Left renal pelvis (tissue), 4 donors: ENCODE measurements at places on chromosomes 13 and 19.

GRCh38 chr19:33039108-33039599 lies 25.5 kb downstream of the RHPN2 start:
- no peak for DNase-seq

- no peak for DNase-seq
These were observed 57.0 kb downstream of the SLC7A9 start for GRCh38 chr19:32812571-32812970.

DNA sequence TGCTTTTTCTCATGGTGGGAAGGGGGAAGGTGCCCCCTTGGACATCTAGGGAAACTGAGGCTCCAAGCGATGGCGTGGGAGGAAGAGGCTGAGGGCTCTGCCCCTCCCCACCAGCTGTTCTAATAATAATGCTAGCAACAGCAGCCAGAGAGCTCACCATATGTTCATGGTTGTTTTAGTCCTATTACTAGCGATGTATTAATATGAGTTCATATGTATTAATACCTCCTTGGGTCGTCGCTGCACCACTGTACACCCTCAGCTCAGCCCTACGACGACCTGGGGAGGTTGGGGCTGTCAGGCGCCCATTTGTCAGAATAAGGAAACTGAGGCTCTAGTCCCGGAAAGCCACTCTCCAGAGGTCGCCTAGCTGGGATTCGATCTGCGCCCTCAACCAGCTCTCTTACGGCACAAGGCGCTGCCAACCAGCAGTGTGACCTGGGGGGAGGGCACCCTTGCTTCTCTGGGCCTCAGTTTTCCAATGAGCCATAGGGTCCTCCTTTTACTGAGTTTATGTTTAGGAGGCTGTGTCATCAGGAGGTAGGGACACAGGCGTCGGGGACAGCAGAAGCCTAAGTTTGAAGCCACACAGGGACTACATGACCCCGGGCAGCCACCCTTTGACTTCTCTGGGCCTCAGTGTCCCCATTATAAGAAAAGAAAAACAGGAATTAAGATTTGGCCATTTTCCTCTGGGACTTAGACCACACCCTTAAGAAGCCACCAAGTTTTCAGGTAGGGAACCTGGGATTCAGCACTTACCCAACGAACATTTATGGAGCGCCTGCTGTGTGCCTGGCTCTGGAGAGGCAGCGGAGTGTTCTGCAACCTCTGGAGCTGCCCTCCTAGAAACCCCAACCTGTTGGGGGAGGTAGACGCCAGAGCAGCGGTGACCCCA lies 664 bp downstream of the MAST3 start:
- DNase-seq = no peak

DNA sequence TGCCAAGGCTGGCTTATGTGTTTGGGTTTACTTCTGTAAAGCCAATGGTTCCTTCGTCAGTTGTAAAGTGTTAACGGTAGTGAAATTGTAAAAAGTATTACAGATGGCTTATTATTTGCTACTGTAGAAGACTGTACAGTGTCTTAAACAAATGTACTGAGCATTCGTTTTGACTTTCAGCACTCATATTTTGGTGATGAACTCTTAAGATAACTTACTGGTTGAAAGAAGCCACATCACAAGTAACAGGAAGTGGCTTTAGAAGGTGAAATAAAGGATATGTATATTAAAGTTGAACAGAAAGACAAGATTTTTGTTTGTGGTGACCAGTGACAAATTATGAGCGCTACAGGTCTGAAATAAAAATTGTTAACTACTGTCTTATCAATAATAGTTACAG lies 64.2 kb downstream of the URI1 start:
- no peak for DNase-seq

GRCh38 chr19:38401148-38401547 lies 1.7 kb upstream of the FAM98C start:
- DNase-seq = no peak

DNA sequence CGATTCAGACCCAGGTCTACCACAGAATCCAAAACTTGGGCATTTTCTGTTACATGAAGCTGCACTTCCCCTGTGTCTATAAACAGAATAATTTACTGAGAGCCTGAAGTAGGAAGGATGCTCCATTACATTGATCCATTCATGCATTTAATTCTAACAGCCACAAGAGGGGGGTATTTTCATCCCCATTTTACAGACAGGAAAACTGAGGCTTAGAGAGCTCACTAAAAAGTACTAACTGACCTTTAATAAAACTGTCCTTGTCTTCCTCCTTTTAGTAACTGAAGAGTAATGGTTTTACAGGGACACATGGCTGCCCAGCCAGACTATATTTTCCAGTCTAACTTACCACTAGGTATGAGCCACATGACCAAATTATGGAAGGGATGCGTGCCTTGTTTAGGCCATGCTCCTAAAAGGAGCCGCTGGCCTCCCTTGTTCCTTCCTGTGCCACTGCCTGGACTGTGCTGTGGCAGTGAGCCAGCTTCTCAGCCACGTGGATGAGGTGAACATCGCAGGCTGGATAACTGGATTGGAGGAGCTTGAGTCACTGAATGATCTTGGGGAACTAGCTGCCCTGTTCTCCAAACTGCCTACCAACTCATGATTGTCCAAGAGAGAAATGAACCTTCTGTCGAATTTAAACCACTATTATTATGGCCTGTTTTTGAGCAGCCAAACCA lies 108.3 kb downstream of the DOCK9 start:
- DNase-seq = no peak

GRCh38 chr13:112776971-112777370 lies 87.1 kb downstream of the ATP11A start:
- no peak for DNase-seq

GRCh38 chr19:44032001-44032610 lies 6.9 kb downstream of the ZNF222 start:
- no peak for DNase-seq

DNA sequence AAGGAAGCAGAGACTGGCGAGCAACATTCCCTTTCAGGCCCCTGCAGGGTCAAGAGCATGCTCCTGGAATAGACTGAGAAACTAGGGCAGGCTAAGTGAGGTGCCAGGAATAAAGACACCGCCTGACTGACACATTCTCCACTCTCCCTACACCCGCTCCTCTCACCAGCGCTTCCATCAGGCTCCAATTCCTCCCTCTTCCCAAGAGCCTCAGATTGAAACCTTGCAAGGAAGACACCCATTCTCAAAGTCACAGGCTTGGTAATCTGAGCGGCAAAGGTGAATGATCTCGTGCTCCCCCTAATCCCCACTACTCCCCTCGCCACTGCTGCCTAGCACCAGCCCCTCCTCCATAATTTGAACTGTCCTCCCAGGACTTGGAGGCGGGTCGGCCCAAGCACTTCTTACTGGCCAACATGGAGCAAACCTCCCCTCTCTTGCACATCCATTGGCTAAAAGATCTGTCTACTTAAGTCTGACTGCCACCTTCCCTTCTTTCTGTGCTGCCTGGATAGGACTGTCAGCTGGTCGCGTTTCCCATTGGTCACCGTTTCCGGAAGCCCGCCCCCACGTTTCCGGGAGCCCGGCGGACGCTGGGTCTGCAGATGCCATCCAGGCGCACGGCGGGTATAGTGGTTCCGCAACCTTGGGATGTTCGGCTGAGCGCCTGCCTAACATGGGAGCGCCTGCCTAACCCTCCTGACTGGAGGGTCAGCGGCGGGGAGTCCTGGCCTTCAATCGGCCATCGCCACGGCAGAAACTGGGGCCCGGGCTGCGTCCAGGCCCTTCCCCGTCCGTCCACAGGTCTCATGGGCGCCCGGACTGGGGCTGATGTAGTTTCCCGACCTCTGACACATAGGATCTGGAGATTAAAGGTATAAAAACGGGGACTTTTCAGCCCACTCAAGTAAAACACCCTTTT lies 33.6 kb downstream of the ZNF383 start:
- DNase-seq = peak; percentile 96

DNA sequence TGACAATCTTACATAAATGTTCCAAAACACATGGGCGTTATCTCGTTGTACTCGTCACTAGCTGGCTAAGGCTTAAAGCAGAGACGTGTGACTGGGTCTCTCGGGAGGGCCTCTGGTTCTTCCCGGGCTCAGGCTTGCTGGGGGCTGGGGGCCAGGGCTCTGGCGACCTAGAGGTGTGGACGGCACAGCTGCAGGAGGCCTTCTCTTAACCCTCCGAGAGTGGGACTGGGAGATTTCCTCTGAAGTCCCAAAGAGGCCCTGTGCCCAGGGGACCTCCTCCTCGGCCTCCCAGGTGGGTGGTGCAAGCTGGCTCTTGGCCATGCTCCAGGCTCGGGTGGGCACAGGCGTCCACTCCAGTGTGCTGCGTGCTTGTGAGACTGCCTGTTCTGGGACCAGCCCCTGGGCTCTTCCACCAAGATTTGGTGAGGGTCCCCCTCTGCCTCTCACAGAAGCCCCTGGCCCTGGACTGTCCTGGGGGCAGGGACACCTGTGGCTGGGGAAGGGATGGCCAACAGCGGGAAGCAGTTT lies 2.2 kb downstream of the CAPS start:
- DNase-seq = no peak

GRCh38 chr19:55304279-55304978 lies 20.6 kb downstream of the BRSK1 start:
- no peak for DNase-seq

- no peak for DNase-seq
These were observed 2.4 kb downstream of the DKKL1 start for GRCh38 chr19:49366110-49366509.

- DNase-seq = no peak
These were observed 20.6 kb downstream of the PPP1R37 start for GRCh38 chr19:45113628-45114027.

- DNase-seq = no peak
These were observed 81.6 kb upstream of the CSNK1A1L start for GRCh38 chr13:37187105-37187504.

- no peak for DNase-seq
These were observed 37.4 kb downstream of the CCL25 start for GRCh38 chr19:8089664-8090601.

DNA sequence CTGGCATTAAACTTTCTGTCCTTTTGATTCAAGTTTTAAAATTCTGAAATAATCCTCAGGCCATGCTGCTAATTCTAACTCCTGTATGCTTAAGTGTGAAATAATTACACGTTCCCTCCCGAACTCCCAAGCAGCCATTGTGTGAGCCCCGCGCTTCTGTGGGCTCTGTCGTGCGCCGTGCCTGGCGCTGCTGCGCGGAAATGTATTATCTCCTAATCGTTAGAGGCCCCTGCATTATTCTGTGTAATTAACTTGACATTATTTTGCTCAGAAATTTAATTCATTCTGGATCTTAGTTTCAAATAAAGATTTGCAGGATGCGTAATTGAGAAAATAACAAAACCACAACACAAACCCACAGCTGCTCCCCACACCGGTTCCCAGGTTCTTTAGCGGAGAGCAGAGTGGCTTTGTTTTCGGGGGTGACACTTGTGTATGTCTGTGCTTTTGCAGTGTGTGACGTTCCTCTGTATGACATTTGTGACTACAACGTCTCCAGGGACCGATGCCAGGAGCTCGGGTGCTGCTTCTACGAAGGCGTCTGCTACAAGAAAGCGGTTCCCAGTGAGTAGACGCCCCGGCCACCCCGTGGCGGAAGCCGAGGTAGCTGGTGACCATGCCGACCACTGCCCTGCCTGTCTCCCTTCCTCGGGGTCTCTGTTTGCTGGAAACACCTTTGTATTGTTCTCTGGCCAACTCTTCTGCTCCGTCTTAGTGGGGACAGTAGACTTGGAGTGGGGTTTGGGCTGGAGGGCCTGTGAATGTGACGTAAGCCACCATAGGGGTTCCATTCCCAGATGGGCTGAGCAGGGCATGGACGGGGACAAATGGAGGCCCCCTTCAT lies 7.5 kb downstream of the TEX29 start:
- DNase-seq = no peak

DNA sequence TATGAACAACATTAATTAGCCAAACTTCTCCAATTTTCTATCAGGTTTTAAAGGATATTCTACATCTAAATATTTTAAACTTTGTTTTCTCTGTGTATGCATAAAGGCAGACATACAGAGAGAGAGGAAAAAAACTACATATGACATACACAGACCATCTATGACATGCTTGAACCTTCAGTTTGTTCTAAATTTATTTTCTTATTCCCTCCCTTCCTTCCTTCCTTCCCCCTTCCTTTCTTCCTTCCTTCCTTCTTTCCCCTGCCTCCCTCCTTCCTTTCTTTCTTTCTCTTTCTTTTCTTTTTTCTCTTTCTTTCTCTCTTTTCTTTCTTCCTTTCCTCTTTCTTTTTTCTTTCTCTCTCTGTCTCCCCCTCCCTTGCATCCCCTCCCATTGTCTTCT lies 35.8 kb upstream of the CD70 start:
- DNase-seq = no peak

DNA sequence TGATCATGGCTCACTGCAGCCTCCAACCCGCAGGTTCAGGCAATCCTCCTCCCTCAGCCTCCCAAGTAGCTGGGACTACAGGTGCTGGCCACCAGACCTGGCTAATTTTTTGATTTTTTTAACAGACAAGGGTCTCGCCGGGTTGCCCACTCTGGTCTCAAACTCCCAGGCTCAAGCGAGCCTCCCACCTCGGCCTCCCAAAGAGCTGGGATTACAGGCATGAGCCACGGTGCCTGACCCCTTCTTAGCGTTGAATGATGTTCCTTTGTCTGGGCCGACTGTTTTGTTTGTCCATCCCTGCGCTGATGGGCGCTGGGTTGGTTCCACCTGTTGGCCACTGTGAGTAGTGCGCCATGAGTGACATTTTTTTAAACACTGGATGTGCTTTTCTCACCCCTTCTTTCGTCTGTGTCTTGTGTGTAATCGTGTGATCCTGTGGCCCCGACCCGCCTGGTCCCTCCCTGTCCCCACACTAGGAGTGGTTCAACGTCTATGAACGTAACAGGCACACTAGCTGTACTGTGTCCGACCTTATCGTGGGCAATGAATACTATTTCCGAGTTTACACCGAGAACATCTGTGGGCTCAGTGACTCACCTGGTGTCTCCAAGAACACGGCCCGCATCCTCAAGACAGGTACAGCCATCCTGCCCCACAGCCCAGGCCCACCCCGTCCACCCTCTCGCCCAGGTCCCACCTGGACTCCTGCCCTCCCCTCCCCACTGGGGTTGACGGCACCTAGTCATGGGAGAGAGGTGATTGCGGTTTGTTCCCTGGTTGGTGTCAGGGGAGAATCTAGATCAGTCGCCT lies 15.0 kb upstream of the EMC10 start:
- no peak for DNase-seq

GRCh38 chr13:79589603-79590393 lies 108.8 kb downstream of the NDFIP2 start:
- DNase-seq = no peak
